Fibroblast of skin of right biceps (primary cell): ENCODE measurements at places on chromosomes 3 and 15.

DNA sequence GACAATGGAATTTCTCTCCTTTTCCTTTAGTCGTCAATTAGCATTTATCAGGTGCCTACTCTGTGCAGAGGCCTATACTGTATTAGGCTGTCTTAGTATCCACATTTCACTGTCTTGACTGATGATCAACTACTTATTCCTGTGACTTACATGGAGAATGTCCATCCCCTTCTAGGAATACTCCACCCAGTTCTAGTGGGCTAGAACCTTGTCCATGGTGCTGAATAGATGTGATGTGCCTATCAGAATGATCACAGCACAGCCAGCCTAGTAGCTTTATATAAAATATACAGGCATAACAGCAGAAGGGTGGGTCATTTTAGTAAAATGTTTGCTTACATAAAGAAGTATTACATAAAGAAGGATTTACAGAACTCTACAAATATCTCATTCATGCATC lies 621.4 kb downstream of the PDCD6IP start:
- peak; percentile 2 for DNase-seq

- no peak for DNase-seq
Measured at GRCh38 chr15:100661156-100661555, 58.8 kb downstream of the ASB7 start.

DNA sequence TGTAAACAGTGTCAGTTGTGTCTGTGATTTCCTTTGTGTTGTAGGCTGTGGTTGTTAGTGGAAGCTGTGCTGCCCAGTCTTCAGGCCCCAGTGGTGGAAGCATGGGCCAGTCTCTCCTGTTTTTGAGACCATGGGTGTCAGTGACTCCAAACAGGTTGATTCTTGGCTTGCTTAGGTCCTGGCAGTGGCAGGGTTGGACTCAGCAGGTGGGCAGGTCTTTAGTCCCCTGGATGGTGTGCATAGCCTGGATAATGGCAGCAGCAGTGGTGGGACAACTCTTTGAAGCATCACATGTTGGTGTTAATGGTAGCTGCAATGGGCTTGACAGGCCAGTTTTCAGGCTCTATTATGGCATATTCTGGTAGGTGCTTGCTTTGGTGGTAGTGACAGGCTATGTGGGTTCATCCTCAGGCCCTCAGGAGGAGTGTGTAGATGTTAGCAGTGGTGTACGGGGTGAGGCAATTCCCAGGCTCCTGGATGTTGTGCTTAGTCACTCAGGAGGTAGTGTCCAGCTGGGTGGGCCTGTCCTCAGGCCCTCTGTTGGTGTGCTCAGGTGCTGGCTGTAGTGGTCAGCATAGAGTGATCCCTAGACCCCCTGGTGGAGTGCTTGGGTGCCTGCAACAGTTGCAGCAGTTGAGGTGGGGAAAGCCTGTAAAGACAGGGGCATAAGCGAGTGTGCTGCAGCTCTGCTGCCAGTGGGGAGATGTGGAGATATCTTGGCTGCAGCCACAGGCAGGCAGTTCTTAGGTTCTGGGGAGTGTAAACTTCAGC lies 596.7 kb downstream of the PDCD6IP start:
- DNase-seq: no peak

- DNase-seq: no peak
Measured at GRCh38 chr3:46701181-46701939, at the start of gene TMIE. Gene TMIE (plus strand): TSS chr3:46701392. CDS start chr3:46701488, 96 bp downstream.

- peak; percentile 59 for DNase-seq
Measured at GRCh38 chr3:11718637-11719405, 75.1 kb upstream of the VGLL4 start.

- peak; percentile 34 for DNase-seq
Measured at GRCh38 chr3:57544181-57545125, at the start of gene DNAH12. Gene DNAH12 (minus strand): TSS chr3:57544344. CDS start chr3:57542870, 1,474 bp downstream.

DNA sequence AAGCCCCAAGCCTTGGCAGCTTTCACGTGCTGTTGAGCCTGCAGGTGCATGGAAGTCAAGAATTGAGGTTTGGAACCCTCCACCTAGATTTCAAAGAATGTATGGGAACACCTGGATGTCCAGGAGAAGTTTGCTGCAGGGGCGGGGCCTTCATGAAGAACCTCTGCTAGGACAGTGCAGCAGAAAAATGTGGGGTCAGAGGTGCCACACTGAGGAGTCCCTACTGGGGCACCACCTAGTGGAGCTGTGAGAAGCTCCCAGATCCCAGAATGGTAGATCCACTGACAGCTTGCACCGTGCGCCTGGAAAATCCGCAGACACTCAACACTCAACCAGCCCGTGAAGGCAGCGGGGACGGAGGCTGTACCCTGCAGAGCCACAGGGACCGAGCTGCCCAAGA lies 201.6 kb downstream of the OCA2 start:
- DNase-seq: no peak
